Naive B cell (primary cell): ENCODE measurements at places on chromosomes 1 and 21.

- DNase-seq, result peak; percentile 51
These were observed 18.2 kb upstream of the MSTO1 start for GRCh38 chr1:155591770-155592169.

DNA sequence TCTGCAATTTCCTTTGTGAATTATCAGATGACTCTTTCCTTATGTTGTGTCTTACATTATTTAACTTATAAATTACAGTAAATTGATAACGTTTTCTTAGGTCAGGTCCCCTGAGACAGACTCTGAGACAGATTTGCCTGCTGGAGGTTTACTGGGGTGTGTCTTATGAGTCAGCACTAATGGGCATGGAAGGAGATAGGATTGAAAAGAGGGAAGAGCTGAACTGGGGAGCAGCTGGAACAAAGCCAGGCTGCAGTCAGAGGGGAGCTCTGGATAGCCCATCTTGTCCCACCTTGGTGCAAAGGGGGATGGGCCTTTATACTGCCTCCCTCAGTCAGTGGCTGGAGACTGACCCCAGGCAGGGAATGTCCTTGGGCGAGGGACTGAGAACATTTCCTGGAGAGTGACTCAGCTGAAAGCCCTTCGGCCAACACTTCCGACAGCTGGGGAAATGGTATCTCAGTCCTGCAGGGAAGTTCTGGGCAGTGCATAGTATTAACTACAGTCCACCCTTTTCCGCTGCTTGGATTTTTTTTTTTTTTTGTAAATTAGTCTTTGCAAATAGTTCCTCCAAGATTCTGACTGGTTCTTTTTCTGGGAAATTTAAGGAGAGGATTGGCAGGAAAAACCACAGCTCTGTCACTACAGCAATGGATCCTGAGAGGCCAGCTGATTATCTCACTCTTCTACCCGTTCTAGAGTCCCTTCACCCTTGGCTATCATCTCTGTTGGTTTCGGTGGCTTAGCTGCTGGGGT, 39.1 kb upstream of the CDC42BPA start:
- no peak for DNase-seq

- DNase-seq, result no peak
These were observed 33.5 kb downstream of the GPA33 start for GRCh38 chr1:167056529-167057231.

- DNase-seq, result no peak
These were observed 10.7 kb downstream of the EPHA2 start for GRCh38 chr1:16145030-16145661.

GRCh38 chr1:178752891-178753290, 27.8 kb downstream of the RALGPS2 start:
- DNase-seq, result no peak

- DNase-seq, result no peak
These were observed 755 bp downstream of the RPAP2 start for GRCh38 chr1:92299477-92300150.

- DNase-seq, result no peak
These were observed 1.2 kb downstream of the CNR2 start for GRCh38 chr1:23911921-23912320.

DNA sequence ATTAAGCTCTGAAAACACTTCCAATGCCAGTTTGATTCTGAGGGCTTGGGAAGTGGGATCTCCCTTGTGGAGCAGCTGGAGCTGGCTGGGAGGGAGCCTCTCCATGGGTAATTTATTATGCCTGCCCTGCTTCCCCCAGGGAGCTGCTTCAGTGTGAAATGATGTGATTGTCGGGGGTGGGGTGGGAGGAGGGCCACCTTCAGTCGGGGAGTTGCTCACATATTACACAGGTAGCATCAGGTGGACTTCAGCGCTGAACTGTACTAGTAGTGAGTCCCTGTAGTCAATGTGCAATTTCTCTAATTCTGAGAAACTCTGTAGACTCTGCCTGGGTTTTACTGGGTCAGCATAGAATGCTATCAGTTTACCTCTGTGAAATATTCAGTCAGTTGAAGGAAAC, 12.8 kb downstream of the PLA2G2E start:
- no peak for DNase-seq
